ENCODE measurements at places on chromosomes 1 and 21.
A peak's percentile ranks its signal among the peaks of the same experiment; 100 is the strongest.

DNA sequence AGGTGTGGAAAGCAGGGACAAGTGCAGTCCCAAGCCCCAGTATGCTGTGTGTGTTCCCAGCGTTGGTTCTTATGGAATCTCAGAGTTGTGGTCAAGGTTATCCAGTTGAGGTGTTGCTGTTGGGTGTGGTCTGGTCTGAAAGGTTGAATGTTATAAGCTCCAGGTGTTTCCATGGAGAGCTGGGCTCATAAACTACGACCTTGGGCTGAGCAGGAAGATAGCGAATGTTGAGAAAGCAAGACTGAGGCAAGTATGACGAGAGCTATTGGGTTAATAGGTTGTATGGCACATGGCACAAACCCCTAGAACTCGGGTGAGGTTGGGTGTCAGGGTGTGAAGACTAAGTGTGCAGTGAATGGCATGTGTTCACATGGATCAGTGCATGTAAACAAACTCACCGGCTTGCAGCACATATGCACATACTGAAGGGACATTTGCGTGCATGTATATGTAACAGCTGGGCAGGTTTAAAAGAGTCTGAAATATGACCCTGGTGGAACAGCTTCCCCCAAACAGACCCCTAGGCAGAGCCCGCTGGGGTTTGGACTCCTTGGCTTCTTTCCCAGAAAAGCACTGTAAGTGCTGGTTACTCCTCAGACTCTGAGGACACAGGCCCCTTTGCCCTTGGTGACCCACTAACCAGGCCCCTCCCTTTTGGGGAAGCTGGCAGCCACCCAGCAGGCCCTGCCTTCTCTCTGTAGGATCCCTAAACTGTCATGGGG lies 117.5 kb downstream of the NAV1 start:
- DNase-seq = peak; percentile 63

DNA sequence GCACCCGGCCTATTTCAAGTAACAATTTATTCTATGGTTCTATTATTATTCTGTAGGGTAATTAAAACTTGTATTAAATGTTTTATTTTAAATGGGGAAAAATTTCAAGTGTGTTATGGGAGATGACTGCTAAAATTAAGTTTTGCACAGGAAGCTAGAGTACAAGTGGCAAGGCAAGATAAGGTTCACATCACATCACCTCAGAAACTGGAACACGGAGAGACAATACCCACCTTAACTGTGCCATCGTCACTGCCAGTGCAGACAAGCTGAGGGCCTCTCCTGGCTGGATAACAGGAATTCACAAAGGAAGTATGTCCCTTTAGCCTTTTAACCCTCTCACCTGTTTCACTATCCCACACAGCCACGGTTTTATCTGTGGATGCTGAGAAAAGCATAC lies 7.6 kb downstream of the SNRNP40 start:
- DNase-seq = no peak

DNA sequence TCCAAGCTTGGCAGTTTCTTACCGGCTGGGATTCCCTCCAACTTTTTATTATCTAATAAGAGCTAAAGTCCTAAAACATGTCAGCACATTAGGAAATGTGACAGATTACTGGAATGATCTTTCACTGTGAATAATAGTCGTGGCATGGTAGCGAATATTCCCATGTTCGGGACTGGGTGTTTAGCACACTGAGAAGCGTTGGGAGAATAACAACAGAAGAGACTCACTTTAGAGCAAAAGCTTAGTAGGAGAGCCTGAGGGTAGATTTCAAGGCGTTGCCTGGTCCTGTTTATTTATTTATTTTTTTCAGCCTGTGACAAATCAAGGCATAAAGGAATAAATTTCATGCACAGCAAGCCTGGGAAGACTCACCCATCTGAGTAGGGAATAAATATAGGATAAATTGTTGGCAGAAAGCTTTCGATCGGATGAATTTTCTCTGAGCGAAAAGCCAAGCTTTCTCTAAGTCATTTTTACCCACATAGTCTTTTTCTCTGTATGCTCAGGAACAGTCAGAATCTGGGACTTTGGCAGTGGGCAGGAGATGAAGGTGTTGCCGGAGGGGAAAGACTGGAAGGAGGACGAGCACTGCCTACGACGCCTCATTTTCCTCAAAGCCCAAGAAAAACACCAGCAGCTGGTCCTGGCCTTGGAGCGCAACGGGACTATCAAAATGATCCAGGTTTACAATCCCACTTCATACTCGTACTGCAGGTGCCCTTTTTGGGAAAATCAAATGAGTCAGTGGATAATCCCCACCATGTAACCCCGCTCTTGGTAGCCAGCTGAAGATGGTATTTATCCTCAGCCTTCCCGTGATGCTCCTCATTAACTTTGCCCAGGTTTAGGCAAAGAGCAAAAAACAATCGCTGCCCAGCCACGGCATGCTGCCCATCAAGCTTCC lies 97.2 kb downstream of the WDR64 start:
- DNase-seq = no peak

- no peak for DNase-seq
Observed at GRCh38 chr1:107653005-107653404, 312.0 kb downstream of the VAV3 start.

- no peak for DNase-seq
Observed at GRCh38 chr1:183702087-183702812, 49.1 kb upstream of the APOBEC4 start.

- no peak for DNase-seq
Observed at GRCh38 chr1:211581526-211581925, 2.6 kb upstream of the SLC30A1 start.

DNA sequence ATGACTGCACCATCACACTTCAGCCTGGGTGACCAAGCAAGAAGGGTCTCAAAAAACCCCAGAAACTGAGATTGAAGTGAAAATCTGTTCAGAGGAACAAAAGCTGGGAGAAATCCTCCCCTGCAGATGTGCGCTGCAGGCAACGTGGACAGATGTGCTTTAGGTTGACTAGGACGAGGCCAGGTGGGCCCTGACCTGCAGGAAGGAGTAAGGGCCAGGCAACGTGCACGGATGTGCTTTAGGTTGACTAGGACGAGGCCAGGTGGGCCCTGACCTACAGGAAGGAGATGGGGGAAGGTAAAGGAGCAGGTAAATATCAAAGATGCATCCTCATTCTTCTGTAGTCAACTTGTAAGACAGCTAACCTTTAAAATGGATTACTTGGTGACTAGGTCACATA lies 2.5 kb upstream of the KRTAP12-1 start:
- DNase-seq = no peak

DNA sequence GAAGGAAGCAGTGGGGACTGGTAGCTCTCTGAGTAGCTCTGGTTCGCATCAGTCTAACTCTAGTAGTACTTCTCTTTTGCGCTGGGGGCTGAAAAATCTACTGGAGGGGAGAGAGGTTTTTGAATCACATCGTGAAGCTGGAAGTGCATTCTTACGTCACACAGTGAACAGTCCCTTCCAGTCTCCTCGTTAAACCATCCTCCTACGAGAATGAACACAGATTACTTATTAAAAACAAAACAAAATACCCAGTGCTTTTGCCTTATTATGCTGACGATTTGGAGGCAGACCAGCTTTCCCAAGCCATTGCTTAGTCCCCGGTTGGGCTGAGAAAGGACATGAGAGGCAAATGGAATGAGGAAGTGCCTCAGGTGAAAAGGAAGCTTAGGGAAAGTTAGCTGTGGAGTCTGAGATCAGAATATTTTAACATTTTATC lies 16.1 kb downstream of the HUNK start:
- DNase-seq = no peak

DNA sequence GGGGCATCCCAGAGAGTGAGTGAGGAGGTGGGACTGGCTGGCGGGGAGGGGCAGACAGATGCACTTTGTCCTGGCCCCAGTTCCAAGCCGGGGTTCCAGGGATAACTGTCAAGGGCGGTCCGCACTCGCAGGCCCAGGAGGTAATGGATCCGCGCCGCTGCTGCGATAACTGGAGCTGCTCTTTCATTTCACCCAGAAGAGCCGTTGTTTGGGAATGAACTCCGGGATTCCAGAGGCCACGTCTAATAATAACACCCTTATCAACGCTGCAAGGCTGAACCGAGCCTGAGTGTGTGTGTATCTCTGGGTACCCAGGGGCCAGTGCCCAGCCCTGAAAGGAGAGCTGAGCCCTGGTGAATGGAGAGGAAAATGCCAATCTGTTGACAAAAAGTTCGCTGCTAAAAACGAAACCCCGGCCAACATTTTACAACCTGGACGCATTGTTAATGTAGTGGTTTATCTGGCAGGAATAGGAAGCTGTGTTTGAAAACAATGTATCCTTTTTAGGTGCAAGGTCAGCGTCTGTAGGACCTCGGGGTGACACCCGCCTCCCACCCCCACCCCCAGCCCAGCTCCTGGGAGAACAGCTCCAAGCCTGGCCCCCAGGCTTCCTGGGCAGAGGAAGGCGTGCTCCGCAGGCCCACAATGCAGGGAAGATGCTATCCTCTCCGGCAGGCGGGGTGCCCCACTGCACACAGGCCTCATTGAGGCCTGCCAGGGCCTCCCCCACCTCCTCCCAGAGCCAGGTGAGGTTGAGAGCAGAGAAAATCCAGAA lies 119.7 kb downstream of the PROX1 start:
- no peak for DNase-seq

- peak; percentile 69 for DNase-seq
Observed at GRCh38 chr1:119948342-119949214, 52.3 kb upstream of the ADAM30 start.

GRCh38 chr1:64417803-64418202 lies 52.1 kb upstream of the CACHD1 start:
- DNase-seq = no peak

DNA sequence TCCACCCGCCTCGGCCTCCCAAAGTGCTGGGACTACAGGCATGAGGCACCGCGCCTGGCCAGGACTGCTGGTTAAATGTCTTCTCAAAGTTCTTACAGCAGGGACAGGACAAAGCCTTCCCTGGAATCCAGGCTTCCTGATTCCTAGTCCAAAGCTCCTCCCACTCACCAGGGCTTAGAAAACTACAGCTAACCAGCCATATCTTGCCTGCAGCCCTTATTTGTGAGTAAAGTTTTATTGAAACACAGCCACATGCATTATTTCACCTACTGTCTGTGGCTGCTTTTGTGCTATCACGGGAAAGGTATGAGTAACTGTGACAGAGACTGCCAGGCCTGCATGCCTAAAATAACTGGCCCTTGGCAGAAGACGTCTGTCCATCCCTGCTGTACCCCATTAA lies 24.4 kb downstream of the TMCO4 start:
- no peak for DNase-seq

DNA sequence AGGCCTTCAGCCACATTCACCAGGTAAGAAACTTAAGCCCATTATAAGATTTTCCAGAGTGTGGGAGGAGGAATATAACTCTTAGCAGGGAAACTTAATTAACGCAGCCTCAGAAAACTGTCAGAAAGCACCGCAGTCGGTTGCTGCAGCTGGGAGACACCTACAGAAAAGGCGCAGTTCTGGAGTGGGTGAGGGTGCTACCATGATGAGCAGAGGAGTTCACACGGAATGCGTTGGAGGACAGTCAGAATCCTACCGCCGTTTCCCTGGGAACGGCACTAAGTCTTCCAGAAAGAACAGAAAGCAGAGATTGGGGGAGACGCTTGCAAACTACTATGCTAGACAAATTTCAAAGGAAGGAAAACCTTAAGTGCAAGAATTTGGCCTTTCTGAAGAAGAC lies 6.4 kb downstream of the ACTN2 start:
- no peak for DNase-seq

- no peak for DNase-seq
Observed at GRCh38 chr1:216331211-216331610, 92.0 kb downstream of the USH2A start.

- no peak for DNase-seq
Observed at GRCh38 chr1:91768786-91769725, 116.9 kb downstream of the TGFBR3 start.

DNA sequence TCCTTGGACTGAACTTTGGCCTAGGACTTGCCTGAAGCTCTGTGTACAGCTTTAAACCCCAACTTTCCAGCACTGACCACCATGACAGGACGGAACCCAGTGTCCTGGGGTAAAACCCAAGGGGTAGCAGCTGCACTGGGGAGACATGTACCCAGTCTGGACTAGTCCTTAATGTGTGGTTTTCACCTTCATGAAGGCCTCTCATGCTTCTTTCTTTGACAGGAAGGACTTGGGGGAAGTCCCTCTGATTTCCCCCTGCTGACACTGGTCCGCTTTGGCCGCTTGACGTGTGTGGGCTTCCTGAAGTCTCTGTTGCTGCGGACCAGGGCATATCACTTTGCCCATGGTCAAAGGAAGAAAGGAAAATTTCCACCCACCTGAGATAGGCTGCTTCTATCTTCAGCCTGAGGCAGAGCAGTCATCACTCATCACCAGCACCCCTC lies 66.3 kb upstream of the PRDX6 start:
- no peak for DNase-seq

DNA sequence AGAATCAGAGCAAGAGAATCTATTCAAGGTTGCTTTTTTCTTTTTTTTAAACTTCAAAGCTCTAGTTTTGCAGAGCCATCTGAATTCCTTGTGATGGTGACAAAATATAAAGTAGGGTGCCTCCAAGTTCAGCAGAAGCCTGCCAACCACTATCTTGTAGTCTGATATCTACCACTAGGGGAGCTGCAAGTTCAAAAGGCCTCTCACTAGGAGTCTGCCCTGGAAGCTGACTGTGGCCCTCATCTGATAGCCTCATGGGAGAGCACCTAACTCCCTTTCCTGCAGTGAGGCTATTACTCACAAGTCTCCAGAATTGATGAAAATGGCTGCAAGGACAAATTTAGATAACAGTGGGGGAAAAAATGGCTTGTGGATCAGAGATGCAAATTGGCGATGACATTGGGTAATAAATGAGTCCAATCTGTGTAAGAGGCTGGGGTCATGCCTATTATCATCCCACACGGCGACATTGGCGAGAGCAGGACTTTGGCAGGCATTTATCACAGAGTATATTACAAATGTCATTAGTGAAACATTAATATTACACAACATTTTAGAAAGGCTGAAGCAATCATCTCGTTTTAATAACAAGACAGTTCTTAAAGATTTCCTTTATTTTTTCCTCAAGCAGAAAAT lies 10.7 kb upstream of the ZP4 start:
- DNase-seq = peak; percentile 37

- DNase-seq = no peak
Observed at GRCh38 chr1:165539306-165539705, 4.5 kb upstream of the LRRC52 start.

DNA sequence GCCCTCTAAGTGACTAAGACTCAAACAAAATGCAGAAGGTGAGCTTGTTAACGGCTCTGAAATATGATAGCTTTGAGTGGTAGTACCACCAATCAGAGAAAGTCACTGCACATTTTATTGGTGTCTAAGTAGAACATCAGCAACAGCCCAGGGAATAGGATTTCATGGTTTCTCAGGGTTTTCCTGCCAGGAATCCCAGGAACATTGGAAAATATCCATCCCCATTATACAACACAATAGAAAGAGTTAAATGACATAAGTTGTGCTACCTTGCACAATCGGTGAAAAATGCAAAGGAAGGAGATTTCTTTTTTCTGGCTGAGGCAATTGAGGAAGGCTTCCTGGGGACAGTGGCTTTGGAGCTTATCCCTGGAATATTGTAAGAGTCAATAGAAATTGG lies 283.1 kb downstream of the HLX start:
- no peak for DNase-seq

GRCh38 chr1:63931468-63931867 lies 157.7 kb downstream of the ROR1 start:
- no peak for DNase-seq

- no peak for DNase-seq
Observed at GRCh38 chr1:162397943-162398560, 13.9 kb downstream of the SH2D1B start.

GRCh38 chr1:207463021-207463420 lies 8.9 kb downstream of the CR2 start:
- DNase-seq = no peak

- DNase-seq = no peak
Observed at GRCh38 chr1:2574350-2574749, 12.2 kb upstream of the PRXL2B start.

Measured in right lung (tissue), 10 donors.